NCI-H226 (cell line): ENCODE measurements at places on chromosomes 13 and 19.

- no peak for DNase-seq
Observed at GRCh38 chr13:72165276-72165675, 298.3 kb upstream of the DACH1 start.

- DNase-seq: no peak
Observed at GRCh38 chr13:48220981-48221685, 11.9 kb upstream of the ITM2B start.

- no peak for DNase-seq
Observed at GRCh38 chr13:90709319-90709718, 638.2 kb upstream of the MIR17HG start.

DNA sequence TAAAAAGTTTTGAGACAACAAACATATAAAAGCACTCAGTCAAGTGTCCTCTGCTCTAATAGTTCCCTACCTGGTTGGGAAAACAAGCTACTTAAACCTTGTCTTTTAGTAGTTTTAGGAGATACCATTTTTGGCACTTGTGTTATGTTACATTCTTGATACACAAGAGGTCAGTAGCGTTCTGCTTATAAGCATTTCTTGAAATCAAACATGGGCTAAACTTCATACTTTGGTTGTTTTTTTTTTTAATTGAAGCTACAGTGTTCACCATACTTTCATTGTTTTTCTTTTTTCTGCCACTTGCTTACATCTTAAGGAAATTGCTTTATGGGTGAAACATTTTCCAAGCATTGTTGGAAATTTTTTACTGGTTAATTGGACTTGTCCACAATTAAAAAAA is 12.9 kb downstream of the NHLRC3 start:
- no peak for DNase-seq

GRCh38 chr19:8478598-8478997 is 23.8 kb downstream of the PRAM1 start:
- no peak for DNase-seq

DNA sequence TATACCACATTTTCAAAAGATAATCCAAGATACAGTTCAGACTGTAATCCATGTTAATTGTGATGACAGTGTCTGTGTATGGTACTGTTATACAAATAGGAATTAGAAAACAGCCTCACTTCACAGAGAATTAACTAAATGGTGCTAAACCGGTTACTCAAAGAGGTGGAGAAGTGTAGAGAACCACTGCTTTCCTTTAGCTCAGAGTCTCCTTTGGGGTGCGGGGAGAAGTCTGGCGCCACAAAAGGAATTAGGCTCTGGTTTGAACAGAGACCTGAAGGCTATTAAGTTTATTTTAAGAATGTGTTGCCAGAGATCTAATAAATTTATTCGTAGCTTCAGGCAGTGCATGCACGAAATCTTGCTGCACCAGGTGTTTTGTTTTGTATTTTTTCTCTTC is 65.8 kb downstream of the FREM2 start:
- DNase-seq: no peak

DNA sequence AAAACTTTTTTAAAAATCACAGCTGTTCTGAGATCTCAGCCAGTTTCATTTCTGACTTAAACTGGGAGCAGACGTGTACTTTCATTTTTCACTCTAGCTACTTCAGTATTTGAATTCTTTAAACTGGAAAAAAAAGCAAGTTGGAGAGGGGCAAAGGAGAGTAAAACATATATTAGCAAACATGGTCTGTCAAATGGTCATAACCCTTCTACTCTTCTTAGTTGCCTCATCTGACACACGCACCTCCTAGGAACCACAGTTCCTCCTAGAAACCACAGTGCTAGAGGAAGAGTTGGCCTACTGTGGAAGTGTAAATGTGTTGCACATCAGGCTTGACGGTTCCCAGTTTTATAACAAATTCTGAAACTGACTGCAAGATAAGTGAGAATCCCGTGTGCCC is 47.2 kb downstream of the TM9SF2 start:
- no peak for DNase-seq

GRCh38 chr19:19061506-19061905 is 2.3 kb upstream of the SLC25A42 start:
- no peak for DNase-seq
